Urinary bladder (tissue), 4 donors: ENCODE measurements at places on chromosomes 12 and 14.

GRCh38 chr12:126087692-126088091 lies 1022.5 kb downstream of the AACS start:
- no peak for DNase-seq

- DNase-seq: no peak
Observed at GRCh38 chr12:16636435-16637055, 30.6 kb upstream of the LMO3 start.

DNA sequence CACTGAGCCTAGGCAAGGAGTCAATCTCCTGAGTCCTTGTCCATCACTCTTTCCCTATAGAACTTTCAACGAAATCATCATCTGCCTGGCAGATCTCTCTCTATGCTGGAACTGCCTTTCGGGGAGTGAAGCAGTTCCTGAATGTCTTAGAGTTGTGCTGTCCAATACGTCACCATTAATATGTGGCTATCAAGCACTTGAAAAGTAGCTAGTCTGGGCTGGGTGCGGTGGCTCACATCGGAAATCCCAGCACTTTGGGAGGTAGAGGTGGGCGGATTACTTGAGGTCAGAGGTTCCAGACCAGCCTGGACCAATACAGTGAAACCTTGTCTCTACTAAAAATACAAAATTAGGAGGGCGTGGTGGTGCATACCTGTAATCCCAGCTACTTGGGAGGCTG lies 35.1 kb downstream of the NRDE2 start:
- DNase-seq: no peak

- no peak for DNase-seq
Observed at GRCh38 chr14:95562892-95563685, 28.2 kb downstream of the GLRX5 start.

GRCh38 chr12:132510746-132511477 lies 21.0 kb downstream of the FBRSL1 start:
- no peak for DNase-seq

GRCh38 chr12:131699434-131699833 lies 11.5 kb upstream of the SFSWAP start:
- no peak for DNase-seq

DNA sequence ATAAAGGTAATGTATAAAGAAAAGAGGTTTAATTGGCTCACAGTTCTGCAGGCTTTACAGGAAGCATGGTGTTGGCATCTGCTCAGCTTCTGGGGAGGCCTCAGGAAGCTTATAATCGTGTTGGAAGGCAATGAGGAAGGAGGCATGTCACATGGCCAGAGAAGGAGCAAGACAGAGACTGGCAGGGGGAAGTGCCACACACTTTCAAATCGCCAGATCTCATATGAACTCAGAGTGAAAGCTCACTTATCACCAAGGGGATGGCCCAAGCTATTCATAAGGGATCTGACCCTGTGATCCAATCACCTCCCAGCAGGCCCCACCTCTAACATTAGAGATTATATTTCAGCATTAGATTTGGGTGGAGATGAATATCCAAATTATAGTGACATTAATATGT lies 26.3 kb downstream of the LDHB start:
- DNase-seq: no peak

- DNase-seq: no peak
Observed at GRCh38 chr12:132182711-132183365, 38.6 kb downstream of the NOC4L start.
